NCI-H1092 treated with DMSO at 0.1 percent for 48 hours (cell line): ENCODE measurements at places on chromosomes 1 and 21.
A peak's percentile ranks its signal among the peaks of the same experiment; 100 is the strongest.

GRCh38 chr1:176448340-176448739, 14.6 kb upstream of the PAPPA2 start:
- DNase-seq, result no peak

- no peak for DNase-seq
Measured at GRCh38 chr1:25668931-25669573, 52.5 kb downstream of the MAN1C1 start.

DNA sequence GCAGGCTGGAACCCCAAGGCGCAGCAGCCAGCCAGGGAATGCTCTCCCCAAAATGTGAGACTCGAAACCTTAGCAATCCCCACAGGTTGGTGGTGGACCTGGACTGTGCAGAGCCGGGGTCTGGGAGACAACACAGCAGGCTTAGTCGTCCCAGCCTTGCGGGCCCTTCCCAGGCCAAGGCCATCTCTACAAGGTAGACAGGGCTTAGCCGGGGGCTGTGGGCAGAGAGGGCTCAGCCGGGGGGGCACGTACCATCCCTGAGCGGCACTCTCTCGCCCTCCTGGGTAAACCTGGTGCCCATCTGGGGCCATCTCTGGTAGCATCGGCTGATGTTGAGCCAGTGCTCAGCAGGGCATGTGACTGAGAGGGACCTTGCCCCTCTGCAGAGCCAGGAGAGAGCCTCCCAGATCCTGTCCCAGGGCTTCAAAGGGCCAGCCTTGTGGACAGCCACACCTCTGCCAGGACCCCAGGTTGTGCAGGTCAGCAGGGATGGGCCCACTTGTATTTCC, 2.2 kb upstream of the ACTRT2 start:
- DNase-seq, result no peak

GRCh38 chr1:160623227-160623633, 23.6 kb downstream of the SLAMF1 start:
- DNase-seq, result no peak

DNA sequence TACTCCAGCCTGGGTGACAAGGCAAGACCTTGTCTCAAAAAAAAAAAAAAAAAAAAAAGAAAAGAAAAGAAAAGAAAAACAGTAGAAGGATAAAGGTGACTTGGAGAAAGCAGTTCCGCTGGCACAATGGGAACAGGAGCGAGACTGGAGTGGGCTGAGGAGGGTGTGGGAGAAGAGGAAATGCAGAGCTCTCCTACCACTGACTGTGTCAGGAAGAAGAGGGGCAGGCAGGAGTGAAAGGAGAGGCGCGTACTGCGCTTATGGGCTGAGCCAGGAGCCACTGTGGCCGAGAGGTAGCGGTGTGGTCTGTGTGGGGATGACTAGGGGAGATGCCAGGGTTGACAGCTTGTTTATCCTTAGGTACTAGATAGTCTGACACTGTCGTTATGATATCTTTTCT, 6.4 kb upstream of the PROK1 start:
- DNase-seq, result no peak

GRCh38 chr1:245469006-245469405, 314.2 kb downstream of the KIF26B start:
- no peak for DNase-seq

DNA sequence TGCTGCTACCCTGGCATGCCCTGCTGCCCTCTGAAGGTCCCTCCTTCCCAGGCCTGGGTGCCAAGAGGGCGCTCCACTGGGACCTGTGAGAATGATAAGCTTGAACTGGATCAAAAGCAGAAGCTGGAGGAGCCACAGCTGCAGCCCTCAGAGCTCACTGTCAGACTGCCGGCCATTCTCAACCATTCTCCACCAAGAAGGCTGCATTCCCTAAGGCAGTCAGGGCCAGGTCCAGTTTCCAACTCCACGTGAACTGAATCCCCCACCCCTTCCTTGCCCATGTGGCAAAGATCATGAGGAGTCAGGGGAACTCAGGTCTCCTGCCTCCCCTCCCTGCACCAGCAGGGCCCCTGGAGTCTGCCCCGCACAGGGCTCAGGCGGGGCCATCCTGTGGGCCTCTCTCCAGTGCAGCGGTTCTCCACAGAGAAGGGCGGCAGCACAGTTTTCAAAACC, 19.5 kb downstream of the SLC1A7 start:
- no peak for DNase-seq

- DNase-seq, result no peak
Measured at GRCh38 chr1:230500063-230500462, 73.9 kb upstream of the PGBD5 start.

- no peak for DNase-seq
Measured at GRCh38 chr1:178869119-178869697, 1.7 kb downstream of the ANGPTL1 start.

DNA sequence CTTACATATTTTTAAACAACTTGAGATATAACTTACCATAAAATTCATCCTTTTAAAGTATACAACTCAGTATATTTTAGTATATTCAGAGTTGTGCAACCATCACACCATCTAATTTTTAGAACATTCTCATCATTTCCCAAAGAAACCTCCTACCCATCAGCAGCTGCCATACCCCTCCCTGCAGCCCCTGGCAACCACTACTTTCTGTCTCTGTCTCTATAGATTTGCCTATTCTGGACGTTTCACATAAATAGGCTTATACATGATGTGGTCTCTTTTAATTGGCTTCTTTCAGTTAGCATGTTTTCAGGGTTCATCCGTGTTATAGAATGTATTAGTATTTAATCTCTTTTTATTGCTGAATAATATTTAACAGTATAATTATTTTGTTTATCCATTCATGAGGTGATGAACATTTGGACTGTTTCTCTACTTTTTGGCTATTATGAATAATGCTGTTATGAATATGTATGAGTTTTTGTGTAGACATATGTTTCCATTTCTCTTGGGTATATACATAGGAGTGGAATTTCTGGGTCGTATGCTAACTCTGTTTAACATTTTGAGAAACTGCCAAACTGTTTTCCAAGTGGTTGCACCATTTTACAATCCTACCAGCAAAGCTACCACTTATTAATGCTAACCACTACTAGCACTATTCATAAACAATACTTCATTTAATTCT, 29.5 kb downstream of the WDR26 start:
- DNase-seq, result no peak

DNA sequence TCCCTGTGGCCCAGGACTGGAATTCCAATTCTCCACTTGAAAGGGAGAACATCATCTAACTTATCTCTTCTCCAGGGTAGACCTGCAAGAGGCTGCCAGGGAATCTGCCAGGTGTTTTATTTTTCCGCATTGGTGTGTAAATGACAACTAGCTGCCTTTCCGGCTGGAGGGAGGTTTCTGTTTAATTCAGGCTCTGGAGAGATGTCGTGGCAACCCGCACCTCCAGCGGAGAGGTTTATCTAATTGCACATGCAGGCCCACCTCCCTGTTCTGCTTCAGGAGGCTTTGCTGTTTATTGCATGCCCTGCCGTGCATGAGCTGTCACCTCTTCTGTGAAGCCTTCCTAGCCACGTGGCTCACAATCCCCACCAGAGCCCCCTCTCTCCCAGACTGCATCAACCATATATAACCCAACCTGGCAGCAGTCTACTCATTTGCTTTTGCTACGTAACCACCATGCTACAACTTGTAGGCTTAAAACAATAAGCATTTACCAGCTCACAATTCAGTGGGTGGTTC, 151.6 kb downstream of the C1orf94 start:
- DNase-seq, result no peak

DNA sequence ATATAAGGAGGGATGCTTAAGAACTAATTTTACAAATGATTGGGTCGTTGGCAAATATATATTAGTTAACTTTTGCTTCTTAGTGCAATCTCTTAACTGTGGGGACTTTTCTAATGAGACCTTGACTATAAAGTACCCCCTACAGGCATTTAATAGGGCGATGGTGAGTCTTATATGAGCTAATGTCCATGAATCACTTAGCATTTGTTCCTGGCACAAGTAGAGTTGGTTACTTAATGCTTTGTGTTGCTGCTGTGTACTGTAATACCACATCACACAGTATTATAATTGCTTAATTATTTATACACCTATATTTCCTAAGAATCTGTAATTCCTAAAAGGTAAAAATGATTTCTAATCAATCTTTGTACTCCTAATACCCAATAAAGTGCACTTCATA, 25.3 kb upstream of the TMCO1 start:
- DNase-seq, result no peak

GRCh38 chr1:232463225-232463624, 166.7 kb downstream of the SIPA1L2 start:
- no peak for DNase-seq

DNA sequence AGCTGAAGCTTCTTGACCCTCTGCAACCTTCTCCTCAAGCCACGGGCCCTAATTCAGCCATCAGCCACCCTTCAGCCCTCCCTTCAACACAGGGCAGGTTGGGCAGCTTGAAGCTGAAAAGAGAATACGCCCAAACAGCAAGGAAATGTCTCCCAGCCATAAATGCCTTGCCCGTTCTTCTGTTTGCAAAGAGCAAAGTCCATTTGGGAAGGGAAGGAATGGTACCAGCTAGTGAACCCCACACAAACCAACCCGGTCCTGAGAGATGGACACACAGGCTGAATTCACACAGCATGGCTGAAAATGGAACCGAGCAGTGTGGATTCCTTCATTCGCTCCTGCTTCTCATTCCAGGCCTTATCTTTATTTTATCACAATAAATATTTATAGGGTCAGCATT, 11.5 kb downstream of the PLEKHA6 start:
- DNase-seq, result no peak

DNA sequence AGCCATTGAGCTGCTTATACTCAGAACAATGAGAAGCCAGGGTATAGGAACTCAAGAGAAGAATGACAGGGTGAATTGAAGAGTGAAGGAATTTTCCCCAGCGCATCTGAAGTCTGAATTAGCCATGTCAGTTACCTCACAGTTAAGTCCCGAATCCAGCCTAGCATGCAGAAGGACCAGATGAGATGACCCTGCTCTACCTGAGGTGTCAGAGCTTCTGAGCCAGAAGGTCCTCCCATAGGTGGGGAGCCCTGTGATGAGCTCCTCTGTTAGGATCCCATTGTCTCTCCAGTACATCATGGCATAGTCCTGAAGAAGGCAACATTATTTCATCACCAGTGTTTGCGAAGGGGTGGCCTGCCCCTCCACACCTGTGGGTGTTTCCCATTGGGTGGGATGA, 68.2 kb downstream of the OVGP1 start:
- DNase-seq, result no peak

GRCh38 chr1:91075233-91076135, 53.6 kb upstream of the ZNF644 start:
- no peak for DNase-seq

DNA sequence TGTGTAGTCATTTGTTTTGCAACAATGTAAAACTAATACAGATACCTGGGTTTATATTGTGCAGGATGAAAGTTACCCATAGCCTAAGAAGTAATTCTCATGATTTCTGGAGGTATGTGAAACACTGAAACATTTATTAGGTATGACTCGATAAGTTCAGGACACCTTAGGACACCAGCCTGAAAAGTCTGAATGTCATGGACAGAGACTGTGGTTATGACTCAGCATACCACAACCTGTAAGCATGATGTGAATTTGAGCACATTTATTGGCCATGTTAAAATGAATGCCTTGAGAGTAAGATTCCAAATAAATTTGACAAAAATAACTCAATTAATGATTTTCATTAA, 1471.7 kb upstream of the B3GALT2 start:
- DNase-seq, result no peak

DNA sequence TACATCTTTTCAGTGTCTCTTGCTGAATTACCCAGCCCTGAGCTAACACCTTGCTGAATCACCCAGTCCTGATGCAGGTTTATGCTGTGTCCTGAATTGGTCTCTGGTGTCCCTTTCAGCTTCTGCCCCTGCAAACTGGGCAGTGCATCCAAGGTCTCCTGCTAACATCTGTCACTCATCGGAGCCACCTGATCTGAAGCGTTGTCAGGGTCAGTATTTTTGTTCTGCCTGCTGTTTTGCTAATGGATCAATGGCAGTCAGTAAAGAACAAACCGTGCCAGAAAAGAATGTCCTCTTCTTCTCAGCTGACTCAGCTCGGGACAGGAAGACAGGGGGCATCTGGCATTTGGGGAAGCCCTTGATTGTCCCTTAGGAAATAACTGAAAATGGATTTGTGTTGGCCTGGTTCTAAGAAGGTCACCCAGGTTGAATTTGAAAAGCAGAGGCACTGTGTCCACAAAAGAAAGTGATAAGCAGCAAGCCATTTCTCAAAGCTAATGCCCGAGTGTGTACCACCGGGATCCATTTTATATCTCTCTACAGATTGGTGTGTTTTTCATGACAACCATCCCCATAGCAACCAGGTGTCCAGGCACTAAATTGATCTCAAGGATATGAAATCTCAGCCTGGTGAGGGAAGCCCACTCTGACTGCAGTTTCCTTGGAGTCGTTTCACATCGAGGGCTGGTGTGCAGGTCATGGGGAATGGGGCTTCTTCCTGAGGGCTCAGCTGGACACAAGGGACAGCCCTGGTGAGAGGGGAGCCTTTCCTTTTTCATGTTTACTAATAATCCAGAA, 109.7 kb upstream of the IRF2BP2 start:
- DNase-seq, result peak; percentile 57

DNA sequence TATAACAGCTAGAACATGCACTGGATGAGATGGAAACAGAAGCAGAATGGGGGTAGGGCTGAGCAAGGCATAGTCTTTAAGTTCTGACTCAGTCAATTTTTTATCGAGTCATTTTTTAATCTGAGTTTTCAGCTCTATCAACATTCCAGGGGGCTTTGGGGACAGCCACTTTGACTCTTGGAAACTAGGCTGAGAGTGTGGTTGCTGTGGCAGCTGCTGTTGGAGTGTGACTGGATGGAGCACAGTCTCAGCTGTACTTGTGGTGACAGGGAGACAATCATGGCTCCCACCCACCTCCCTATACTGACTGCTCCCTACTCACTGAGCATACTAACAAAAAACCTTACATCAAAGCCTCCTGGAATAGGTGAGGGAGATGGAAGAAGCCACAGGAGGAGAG, 25.0 kb downstream of the GJA5 start:
- DNase-seq, result no peak

DNA sequence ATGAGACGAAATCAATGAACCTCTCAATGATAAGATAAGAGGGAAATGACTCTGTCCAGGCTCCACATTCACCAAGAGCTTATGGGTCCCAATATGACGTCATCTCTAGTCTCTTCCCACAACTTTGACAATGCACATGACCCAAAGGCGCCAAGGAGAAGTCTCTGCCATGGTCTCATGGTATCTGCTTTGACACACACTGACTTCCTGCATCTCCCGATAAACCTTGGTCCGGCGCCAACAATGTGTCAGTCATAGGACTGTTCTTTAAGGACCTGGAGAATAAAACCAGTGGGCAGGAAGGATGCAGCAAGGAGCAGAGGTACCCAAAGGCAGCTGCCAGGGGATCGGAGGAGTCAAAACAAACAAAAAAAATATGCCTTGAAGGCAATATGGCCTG, 46.9 kb upstream of the TMEM51 start:
- DNase-seq, result no peak

GRCh38 chr1:94660994-94661393, 119.4 kb upstream of the F3 start:
- no peak for DNase-seq

DNA sequence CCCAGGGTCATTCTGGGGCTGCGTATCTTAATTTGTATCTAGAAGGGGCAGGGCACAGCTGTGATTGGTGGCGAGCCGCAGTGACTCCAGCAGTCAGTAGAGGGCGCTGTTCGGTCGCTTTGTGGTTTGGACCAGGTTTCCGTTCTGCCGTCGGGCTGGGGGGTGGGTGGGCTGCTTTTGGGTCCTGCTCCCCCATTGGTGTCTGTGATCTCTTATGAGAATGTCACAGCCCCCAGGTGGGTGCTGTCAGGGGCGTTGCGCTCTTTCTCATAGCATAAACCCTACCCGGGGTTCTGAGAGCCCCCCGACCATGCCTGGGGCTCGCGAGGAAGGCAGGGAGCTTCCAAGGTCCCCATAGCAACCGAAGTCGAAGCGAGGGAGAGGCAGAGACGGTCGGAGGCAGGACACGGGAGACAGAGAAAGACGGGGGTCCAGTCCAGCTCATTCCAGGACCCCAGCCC, 5.4 kb downstream of the TFF3 start:
- DNase-seq, result peak; percentile 84
